ENCODE measurements at places on chromosomes 6 and 20.

DNA sequence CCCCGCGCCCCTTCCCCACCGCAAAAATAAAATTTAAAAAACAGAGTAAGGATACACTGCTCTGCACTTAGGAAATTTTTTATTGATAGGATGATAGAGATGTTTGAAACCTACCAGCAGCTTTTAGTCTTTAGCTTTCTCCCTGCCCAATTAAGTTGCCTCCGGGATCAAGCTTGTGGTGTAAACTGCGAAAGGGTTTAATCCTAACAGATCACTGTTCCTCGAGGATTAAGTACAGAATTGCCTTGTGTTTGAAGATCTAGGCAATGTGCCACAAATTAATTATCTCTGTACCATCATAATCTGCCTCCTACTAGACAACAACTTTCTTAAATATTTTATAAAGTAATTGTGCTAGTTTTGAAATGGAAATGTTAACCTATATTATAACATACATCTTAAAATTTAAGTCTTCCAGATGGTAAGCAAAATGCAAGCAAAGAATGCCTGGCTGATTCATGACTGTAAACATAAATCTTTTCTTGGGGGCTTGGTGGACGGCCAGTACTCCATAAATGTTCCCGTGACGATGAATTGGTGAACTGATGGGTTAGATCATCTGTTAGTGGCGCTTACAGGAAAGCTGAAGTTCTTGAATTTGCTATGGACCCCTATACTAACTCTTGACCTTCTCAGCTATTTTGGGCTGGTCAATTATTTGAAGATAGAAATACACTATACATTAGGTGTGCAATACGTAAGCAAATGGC is 58.0 kb upstream of the ARHGAP18 start:
- DNase-seq: no peak

GRCh38 chr6:55445648-55446204 is 118.5 kb downstream of the GFRAL start:
- peak; percentile 28 for DNase-seq

GRCh38 chr6:28751514-28751913 is 172.3 kb downstream of the TRIM27 start:
- no peak for DNase-seq

DNA sequence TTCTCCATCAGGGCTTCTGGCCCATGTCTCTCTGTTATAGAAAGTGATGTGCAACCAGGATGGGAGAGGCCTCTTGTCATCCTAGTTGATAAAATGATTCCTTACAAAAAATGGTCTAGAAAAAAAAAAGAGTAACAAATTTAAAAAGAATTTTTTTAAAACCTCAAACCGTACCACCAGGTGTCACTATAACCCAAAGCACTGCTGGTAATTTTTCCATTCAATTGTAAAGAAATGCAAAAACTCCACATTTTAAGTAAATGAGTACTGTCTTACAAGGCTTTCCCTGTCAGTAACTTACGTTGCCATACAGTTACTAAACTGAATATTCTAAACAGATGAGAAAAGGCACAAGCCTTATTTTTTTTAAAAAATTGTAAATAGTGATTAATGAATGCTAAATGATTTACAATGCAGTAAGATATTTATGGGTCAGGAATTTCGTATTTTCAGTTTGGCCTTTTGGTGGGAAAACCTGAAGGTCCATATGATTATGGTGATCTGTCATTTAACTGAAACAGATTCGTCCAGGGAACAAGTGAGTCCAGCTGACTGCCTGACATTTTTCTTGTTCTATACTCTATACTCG is 95.4 kb downstream of the OGFRL1 start:
- peak; percentile 37 for DNase-seq

- DNase-seq: no peak
These were observed 314.8 kb upstream of the QKI start for GRCh38 chr6:163099621-163100171.

GRCh38 chr6:36386495-36387439 is 702 bp downstream of the ETV7 start:
- DNase-seq: no peak

GRCh38 chr6:47066418-47066817 is 24.3 kb upstream of the ADGRF1 start:
- no peak for DNase-seq

DNA sequence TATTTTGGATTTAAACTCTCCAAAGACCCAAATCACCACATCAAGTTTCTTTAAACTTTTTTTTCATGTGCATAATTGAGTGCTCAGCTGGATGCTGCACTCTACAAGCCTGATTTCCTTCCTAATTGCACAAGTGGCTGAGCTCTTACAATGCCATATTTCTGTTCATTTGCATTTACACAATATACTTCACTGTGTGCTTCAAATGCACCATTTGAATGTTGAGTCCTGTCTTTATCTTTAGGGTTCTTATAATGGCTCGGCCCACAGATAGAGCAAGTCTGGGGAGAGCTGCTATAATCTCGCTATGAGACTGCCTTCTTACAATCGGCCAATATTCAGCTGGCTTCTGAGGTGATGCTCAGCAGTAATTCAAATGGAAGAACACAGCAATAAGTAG is 200.6 kb upstream of the MAP3K7 start:
- no peak for DNase-seq

DNA sequence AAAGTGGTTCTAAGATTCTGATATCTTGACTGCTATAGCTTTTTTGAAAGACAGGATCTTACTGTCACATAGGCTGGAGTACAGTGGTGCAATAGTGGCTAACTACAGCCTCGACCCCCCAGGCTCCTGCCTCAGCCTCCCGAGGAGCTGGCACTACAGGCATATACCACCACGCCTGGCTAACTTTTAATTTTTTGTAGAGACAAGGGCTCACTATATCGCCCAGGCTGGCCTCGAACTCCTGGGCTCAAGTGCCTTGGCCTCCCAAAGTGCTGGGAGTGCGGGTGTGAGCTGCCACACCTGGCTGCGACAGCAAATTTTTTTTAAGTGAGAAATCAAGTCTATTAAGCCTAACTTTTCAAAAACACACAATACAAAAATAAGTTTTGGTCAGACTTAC is 106.6 kb downstream of the NOL4L start:
- no peak for DNase-seq

- DNase-seq: no peak
These were observed 252.7 kb upstream of the POU3F2 start for GRCh38 chr6:98581705-98582104.

DNA sequence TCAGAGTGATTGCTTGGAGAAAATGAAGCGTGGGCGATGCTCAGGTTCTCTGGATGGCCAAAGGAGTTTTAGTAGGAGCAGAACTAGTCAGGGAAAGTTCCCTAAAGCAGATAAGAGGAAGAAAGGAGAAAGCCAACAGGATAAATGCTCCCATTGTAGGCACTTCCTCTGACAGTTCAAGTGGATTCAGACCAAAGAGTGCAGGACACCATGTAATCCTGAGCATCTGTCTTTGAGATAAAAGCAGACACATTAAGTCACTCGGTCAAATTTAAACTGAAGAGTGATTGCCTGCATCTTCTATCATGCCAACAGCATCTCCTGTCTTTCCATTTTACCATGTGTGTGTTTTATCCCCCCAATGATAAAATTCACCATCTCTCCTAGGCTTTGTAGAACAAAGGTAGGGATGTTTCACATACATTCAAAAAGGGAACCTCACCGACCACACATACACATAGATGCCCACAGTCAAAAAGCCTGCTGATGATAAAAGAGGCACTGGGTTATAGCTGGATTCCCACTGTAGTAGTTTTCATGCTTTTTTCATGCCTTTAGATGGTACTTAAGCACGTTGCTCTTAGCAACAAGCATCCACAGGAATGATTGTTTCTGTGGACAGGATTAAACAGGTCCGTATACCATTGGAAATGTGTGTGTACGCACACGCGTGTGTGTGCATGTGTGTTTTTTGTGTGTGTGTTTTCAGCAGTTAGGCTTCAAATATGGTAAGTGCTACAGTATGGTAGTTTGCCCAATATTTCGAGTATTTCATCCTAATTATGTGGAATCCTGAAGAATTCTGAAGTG is 7.0 kb downstream of the GRIK2 start:
- DNase-seq: no peak

- no peak for DNase-seq
These were observed 264.0 kb downstream of the LAMA2 start for GRCh38 chr6:129146902-129147301.

DNA sequence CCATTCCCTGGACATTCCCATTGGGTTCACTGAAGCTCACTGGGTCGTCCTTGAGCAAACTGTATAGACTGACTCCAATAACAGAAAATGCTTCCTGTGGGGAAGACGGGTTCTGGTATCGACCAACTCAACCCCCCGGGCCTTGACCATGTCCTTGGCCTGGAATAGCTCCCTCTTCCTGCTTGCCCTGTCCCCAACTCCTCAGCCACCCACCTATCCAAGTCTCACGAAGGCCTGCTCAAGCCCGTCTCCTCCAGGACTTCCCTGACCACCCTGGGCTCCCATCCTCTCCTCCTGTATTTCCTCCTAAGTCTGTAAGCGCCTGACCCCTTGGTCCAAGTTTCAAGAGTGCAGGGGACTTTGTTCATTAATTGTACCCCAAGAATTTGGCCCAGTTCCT is 2.8 kb upstream of the HMGA1 start:
- DNase-seq: no peak

GRCh38 chr20:35344354-35344837 is 52.2 kb upstream of the FAM83C start:
- DNase-seq: no peak

DNA sequence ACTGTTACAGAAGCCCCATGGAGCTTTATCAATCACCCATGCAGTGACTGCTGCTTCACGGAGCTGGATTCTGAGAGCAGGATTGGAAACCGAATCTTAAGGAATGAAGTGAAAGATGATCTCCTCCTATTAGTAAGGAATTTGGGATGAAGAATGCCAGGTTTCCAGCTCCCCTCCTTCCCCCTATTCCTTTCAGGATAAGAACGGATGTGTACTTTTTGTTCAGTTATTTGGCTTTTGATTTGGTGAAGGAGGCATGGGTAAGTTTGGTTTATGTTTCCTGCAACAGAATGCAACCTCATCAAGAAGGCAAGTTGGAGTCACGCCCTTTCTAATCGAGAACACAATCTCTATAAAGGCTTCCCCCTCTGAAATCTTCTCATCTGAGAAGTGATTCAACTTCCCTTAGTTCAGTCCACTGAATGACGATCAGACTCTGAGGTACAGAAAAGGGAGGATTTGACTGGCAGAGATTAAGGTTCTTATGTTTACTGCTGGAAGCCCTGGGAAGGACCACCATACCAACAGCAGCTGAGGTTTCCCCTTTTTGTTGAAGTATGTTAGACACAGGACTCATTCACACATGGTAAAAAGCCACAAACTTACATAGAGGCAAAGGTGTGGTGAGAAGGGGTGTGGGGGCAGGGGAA is 5.5 kb downstream of the ELMO2 start:
- peak; percentile 48 for DNase-seq

GRCh38 chr6:104896914-104897313 is 37.2 kb upstream of the HACE1 start:
- no peak for DNase-seq

DNA sequence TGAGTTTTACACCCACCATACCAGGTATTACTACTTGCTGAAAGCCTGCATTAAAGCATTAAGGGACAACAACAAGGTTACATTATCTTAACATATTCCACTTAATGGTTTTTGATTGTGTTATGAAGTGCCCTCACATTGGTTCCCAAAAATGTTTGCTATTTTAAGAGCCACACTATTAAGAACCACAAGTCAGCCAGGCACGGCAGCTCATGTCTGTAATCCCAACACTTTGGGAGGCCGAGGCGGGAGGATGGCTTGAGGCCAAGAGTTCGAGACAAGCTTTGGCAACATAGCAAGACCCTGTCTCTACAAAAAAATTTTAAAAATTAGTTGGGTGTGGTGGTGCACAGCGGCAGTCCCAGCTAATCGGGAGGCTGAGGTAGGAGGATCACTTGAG is 28.2 kb downstream of the ATXN1 start:
- DNase-seq: no peak

DNA sequence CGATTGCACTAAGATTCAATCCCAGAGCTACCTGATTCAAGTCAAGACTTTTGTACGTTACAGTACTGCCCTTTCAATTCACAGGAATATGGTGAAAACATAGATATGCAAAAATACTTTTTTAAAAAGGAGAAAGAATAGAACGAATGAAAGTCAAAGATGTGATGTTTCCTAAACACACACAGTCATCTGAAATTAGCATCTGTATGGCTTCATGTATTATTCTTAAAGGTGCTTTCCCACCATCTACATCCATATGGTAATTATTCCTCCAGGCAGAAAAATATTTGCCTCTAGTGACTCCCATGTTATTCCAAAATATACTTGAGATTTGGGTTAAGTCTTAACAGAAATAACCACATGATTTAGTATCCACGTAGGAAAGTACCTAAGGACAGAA is 115.5 kb upstream of the LAMP5 start:
- no peak for DNase-seq

- no peak for DNase-seq
These were observed 13.0 kb downstream of the EFCAB8 start for GRCh38 chr20:32871627-32872160.

DNA sequence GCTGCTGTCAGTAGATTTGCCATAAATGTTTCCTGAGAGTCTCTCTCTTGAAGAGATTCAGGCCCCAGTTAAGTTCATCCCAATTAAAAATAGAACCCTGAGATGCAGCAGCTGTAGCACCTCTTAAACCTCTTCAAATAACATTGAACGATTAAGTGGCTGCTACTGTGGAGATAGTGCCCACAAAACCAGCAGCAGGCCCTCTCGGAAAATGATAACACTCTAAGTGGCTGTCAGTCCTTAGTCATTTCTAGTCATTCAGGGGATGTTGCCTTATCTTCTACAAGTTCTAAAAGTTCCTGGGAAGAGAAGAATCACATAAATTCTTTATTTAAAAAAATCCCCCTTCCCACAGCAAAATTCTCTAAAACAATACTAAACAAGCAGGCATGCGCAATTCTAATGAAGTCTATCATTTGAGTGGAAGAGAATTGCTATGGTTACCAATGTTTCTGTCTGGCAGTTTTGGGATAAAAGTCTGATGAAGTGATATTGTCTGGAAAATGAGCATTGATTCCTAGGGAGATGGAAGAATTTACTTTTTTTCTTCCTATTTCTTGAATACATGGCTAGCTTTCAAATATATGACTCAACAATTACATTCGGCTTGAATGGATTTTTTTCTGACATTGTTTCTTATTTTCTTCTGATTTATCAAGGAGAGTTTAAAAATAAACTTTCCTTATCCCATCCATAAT is 131.9 kb downstream of the TRMT11 start:
- no peak for DNase-seq

GRCh38 chr20:19375395-19375794 is 163.0 kb downstream of the SLC24A3 start:
- DNase-seq: no peak

DNA sequence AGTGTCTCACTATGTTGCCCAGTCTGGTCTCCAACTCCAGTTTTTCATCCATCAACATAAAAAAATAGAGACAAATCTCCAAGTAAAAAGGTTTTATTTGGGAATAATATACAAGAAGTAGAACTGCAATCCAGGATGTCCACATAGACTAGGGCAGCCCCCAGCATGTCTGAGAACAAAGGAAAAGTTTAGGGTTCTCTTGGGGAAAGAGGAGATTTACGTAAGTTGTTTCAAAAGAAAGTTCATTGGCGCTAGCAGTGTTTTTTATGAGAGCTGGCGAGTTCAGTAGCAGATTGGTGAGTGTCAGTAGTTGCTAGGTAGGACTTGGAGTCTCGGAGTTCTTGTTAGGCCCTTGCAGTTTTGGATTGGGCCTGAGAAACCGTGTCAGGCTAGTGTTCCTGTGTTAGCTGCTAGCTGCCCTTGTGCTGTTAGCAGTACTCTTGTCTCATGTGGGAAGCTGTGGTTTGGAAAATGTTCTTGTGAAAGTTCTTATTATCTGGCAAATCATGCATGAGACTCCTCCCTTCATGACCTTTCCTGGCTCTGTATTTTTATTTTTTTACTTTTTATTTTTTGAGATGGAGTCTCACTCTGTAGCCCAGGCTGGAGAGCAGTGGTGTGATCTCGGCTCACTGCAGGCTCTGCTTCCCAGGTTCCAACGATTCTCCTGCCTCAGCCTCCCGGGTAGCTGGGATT is 24.7 kb downstream of the TTLL9 start:
- no peak for DNase-seq

All from KG1 (cell line).